ENCODE measurements at places on chromosomes 6 and 20.

- DNase-seq: no peak
Observed at GRCh38 chr6:132354517-132355167, 46.6 kb downstream of the MOXD1 start.

DNA sequence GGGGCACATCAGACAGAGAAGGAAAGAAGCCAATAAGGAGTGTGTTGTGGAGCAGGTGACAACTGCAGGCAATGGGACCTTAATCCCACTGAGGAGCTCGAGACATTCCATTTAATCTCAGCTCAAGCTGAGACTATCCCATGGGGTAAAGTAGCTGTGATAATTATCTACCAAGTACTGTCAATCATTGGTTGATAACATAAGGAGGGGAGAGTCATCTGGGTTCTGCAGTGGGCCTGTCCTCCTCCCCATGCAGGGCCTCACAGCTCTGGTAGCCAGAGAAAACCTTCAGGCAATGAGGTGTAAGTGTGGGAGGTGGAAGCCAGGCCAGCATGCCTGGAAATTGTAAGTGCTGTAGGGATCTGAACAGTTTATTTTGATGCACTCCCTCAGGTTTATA, 375.0 kb upstream of the ARID1B start:
- no peak for DNase-seq

- DNase-seq: no peak
Observed at GRCh38 chr20:10603378-10603777, 70.4 kb downstream of the JAG1 start.

GRCh38 chr6:26556263-26557070, 18.3 kb downstream of the HMGN4 start:
- DNase-seq: peak; percentile 63

DNA sequence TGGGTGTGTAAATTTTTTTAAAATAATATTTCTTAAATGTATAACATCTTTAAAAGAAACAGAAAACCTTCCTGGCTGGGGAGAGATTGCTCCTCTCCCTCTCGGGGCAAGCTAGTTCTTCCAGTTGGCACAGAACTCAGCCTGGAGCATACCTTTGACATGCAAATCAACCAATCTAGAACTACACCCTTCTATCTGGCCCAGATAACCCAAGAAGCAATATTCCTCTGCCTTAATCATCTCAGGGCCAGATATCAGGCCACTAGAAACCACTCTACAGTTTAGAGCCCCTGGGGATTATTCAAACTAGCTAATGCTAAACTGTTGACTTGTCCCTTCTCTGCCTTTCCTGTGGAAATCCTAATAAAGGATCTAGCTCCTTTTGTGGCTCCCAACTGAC, 33.9 kb downstream of the CYP39A1 start:
- no peak for DNase-seq

- DNase-seq: no peak
Observed at GRCh38 chr6:169590376-169590939, 111.4 kb downstream of the WDR27 start.

GRCh38 chr6:18090349-18090786, 32.1 kb downstream of the NHLRC1 start:
- DNase-seq: no peak

GRCh38 chr6:144999127-144999526, 714.0 kb downstream of the UTRN start:
- DNase-seq: no peak

DNA sequence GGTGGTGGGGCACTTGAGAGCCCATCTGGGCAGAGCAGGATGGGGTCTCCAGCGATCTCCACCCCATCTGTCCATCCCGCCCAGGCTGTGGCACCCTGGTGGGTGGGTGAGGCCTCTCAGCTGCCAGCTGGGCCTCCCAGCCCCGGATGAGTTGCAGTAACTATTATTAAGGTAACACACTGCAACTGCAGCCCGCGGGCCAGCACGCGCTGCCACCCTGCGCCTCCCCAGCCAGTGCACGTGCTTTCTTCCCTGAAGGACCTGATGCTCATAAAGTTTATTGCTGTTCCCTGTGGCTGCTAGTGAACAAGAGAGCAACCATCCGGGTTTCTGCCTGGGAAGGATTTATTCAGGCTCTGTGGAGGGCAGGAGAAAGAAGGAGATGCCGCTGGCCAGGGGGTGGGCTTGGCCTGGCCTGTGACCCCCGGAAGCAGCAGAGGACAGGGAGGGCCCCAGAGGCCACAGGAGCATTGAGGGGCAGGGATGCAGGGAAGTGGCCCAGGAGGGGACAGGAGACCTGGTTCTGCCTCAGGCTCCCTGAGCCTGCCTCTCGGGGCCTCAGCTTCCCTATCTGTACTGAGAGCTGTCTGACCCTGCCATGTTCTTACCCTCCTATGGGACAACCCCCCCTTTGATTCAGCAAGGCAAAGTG, 1.7 kb downstream of the IP6K3 start:
- DNase-seq: peak; percentile 89

Measured in NCI-H2171 (cell line).